ENCODE measurements at places on chromosomes 2 and 18. TPM values are rescaled to one million over a fixed set of nuclear protein-coding genes. Genes with fewer than 3 reads are reported as not detected.

ALLC gene
- not detected for total RNA-seq

PLEKHH2 gene
- total RNA-seq = 0.59 TPM

HOXD11 gene
- total RNA-seq = not detected

SIX3 gene
- not detected for total RNA-seq

CD207 gene
- total RNA-seq = not detected

GATA6 gene
- total RNA-seq = 3.3 TPM

RNF144A gene
- 9.5 TPM for total RNA-seq

AMER3 gene
- total RNA-seq = not detected

GPC1 gene
- 13.9 TPM for total RNA-seq

CCDC148 gene
- total RNA-seq = 1.4 TPM

GPR39 gene
- total RNA-seq = 39.9 TPM

CYTIP gene
- 1.8 TPM for total RNA-seq

NETO1 gene
- total RNA-seq = 0.12 TPM

PTGR3 gene
- 10.0 TPM for total RNA-seq

MROH2A gene
- total RNA-seq = 0.10 TPM

HSPE1 gene
- total RNA-seq = 553 TPM

MYO1B gene
- total RNA-seq = 173 TPM

ALPI gene
- total RNA-seq = not detected

IL1R2 gene
- total RNA-seq = 4.3 TPM

ATP8B1 gene
- 12.5 TPM for total RNA-seq

CRYBA2 gene
- total RNA-seq = 0.20 TPM

DES gene
- total RNA-seq = 0.60 TPM

BUB1 gene
- total RNA-seq = 161 TPM

NUP35 gene
- 68.8 TPM for total RNA-seq

PLEK gene
- total RNA-seq = not detected

NEUROD1 gene
- total RNA-seq = not detected

VWC2L gene
- not detected for total RNA-seq

SKOR2 gene
- not detected for total RNA-seq

CCDC74B gene
- 0.72 TPM for total RNA-seq

SIGLEC15 gene
- total RNA-seq = 49.3 TPM

GPR45 gene
- not detected for total RNA-seq

CD8A gene
- total RNA-seq = not detected

UGT1A1 gene
- not detected for total RNA-seq

NR4A2 gene
- total RNA-seq = 0.96 TPM

HOXD4 gene
- total RNA-seq = 7.2 TPM

MOGAT1 gene
- total RNA-seq = 0.24 TPM

EXOC6B gene
- 9.9 TPM for total RNA-seq

STPG4 gene
- total RNA-seq = not detected

SP9 gene
- not detected for total RNA-seq

BOK gene
- 13.1 TPM for total RNA-seq

SLC5A7 gene
- total RNA-seq = not detected

DAPL1 gene
- not detected for total RNA-seq

CCDC74A gene
- 41.9 TPM for total RNA-seq

UGT1A10 gene
- not detected for total RNA-seq

CLASP1 gene
- 35.6 TPM for total RNA-seq

PTPN18 gene
- total RNA-seq = 26.0 TPM

POTEI gene
- not detected for total RNA-seq

RAMP1 gene
- 6.2 TPM for total RNA-seq

ZNF397 gene
- total RNA-seq = 5.3 TPM

KCNE4 gene
- total RNA-seq = 13.8 TPM

DCC gene
- not detected for total RNA-seq

DPYSL5 gene
- not detected for total RNA-seq

Measured in RPMI7951 (cell line).